ENCODE measurements at places on chromosomes 12 and 14.

- DNase-seq = no peak
These were observed 1133.2 kb upstream of the TMEM132C start for GRCh38 chr12:127133675-127134335.

GRCh38 chr14:95507701-95508103 is 8.7 kb downstream of the SYNE3 start:
- no peak for DNase-seq

DNA sequence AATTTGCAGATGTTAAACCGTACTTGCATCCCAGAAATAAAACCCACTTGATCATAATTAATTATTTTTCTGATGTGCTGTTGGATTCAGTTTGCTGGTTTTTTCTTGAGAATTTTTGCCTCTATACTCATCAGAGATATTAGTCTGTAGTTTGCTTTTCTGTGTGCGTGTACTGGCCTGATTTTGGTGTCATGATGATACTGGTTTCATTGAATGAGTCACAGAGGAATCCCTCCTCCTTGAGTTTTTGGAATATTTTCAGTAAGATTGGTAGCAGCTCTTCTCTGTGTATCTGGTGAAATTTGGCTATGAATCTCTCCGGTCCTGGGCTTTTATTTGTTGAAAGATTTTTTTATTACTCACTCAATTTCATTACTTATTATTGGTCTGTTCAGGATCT is 100.4 kb upstream of the PMCH start:
- no peak for DNase-seq

DNA sequence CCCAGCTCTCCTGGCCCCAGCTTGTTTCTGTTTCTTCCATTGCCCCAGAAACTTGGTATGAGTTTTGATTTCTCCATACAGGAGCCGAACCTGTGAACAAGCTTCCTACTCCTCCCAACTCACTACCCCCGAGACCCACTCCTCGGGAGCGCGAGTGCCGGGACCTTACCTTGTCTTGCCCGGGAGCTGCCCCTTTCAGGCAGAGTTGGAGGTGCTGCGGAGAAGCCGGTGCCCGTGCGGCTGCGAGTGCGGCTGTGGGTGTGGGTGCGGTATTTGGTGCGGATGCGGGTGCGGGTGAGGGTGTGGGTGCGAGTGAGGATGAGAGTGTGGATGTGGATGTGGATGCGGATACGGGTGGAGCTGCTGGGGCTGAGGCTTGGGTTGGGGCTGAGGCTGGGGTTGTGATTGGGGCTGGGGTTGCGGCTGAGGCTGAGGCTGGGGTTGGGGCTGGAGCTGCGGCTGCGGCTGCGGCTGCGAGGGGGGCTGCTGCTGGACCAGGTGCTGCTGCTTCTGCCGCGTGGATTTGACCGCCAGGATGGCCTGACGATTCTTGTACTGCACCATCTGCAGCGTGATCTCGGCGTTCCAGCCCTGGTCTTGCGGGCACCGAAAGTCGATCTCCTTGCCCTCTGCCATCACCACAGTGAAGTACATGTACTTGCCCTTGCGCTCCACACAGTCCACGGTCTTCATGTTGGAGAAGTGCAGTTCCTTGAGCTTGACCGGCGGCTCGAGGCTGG is 1.1 kb downstream of the PHLDA1 start:
- DNase-seq = peak; percentile 27

DNA sequence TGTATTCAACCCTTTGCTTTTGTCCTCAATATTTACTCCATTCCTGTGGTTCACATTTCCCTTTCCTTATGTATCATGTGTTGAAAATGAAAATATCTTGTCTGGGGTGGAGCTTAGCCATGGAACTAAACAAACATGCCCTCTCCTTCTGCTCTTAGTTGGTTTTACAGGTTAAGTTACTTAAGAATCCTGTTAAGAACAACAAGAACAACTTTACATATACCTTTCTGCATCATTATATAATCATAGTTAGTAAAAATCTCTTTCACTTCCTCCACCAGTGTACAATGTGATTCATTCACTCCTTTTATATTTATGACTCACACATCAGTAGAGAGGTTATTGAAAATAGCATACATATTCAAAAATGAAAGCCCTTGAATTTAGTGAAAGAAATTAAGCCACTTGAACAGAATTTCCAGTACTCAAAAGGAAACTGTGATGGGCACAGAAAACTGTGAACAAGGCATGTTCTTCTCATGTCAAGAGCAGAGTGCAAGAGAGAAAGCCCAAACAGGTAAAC is 307.7 kb downstream of the CCDC91 start:
- DNase-seq = no peak

- DNase-seq = no peak
These were observed 114.1 kb downstream of the PAPOLA start for GRCh38 chr14:96616161-96616721.

GRCh38 chr14:53951627-53952303 is 4.9 kb downstream of the BMP4 start:
- DNase-seq = no peak
